Suppressor macrophage (primary cell): ENCODE measurements at places on chromosomes 1 and 21.

GRCh38 chr1:31627301-31627929 is 9.9 kb downstream of the HCRTR1 start:
- no peak for DNase-seq

DNA sequence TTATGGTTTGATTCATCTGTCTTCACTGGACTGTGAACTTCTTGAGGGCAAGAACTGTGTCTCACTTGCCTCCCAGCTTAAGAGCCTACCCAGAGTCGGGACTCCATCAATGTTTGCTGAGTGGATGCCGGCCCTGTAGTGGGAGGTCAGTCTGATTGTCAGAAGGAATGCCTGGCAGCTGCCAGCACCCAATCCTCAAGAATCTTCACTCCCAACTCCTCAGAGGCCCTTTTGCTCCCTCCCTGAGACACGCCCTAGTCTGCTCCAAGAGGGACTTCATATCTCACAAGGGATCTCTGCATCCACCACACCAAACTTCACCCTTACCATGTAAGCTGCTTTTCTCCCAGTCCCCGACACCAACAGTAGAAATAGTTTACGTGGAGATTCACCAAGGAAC is 15.2 kb upstream of the KDM4A start:
- DNase-seq, result no peak

DNA sequence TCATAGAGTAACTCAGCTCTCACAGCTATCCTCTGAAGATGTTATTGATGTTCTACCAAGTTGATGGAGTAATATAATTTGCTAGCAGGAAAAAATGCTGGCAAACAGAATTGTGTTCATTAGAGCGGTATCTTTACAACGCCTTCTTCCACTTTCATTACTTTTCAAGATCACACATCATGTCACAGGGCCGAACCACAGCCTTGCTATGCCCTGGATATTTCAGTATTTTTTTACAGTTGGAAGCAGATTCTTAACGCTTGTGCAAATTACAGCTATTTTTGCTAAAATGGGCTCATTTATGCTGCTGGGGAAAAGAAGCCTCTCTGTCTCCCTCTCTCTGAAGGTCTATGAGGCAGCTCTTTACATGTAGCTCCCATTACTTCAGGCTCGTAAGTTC is 632.2 kb downstream of the KIF26B start:
- no peak for DNase-seq

DNA sequence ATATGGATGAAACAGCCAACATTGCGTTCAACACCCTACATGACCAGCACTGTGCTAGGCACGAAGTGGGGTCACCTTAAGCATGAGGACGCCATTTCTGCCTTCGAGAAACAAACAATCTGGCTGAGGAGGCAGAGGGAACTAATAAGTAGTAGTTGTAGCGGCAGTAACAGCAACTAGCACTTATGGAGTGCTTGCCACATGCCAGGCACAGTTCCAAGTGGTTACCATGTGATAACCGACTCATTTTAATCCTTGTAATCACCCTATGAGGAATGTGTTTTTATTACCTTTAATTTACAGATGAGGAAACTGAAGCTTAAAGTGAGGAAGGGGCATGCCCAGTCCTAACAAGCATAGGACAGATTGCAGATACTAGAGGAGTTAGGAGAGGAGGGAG is 33.7 kb downstream of the KCND3 start:
- no peak for DNase-seq

DNA sequence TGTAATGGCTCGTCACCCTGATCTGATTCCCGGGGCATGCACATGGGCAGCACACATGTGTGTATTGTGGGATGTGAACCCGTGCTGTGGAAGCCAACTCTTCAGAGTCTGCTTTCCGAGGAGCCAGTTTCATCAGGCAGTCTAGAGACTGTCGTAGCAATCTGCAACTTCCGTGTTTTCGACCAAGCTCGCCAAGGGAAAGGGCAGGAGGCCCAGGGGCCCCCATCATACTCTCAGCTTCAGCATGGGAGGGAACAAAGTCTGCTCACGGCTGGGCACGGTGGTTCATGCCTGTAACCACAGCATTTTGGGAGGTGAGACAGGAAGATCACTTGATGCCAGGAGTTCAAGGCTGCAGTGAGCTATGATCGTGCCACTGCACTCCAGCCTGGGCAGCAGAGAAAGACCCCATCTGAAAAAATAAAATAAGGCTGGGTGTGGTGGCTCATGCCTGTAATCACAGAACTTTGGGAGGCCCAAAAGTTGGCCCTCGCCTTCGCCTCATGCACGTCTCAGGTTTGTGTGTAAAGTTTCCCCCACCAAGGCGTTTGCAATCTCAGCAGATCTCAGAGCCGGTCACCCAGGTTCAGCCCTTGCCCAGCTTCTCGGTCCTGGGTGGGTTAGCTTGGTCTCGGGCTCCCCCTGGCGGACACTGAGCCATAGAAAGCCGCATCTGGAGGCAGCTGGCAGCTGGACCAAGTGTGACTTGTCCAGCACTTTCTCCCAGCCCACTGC is 48.5 kb upstream of the SLC25A33 start:
- peak; percentile 93 for DNase-seq

- DNase-seq, result no peak
Measured at GRCh38 chr21:37710546-37711285, 205.5 kb downstream of the KCNJ6 start.
